Ureter (tissue), 1 donor: ENCODE measurements at places on chromosomes 11 and 22. TPM values are rescaled to one million over a fixed set of nuclear protein-coding genes. Genes with fewer than 3 reads are reported as not detected.

The RASD2 gene
- total RNA-seq: 8.7 TPM

The CEND1 gene
- total RNA-seq: 0.23 TPM

The DSCAML1 gene
- total RNA-seq: 0.81 TPM

The C11orf91 gene
- 0.52 TPM for total RNA-seq

The ZNF74 gene
- 9.0 TPM for total RNA-seq
